NCI-H82 (cell line): ENCODE measurements at places on chromosomes 12 and 14.
A peak's percentile ranks its signal among the peaks of the same experiment; 100 is the strongest.

GRCh38 chr14:33282331-33283230, 343.9 kb downstream of the NPAS3 start:
- no peak for DNase-seq

DNA sequence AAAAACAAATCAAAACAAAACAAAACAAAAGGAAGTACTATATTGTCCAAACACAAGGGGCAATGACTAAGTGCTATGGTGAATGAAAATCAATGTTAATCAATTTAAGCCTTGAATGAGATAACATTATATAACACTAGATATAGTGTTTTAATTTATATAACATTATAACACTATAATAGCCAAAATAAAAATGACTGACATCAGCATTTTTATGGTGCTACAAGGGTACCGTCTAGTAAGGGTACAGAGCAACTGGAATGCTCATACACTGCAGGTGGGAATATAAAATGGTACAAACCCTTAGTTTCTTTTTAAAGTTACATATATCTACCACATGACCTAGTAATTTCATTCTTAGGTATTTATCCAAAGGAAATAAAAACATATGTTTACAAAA, 5.7 kb downstream of the NEDD8 start:
- DNase-seq: no peak

GRCh38 chr14:66752109-66752508, 244.2 kb downstream of the GPHN start:
- DNase-seq: no peak

- peak; percentile 99 for DNase-seq
These were observed 14.2 kb downstream of the SLC11A2 start for GRCh38 chr12:51011955-51012354.

GRCh38 chr12:45243963-45244362, 28.1 kb downstream of the ANO6 start:
- DNase-seq: no peak

- no peak for DNase-seq
These were observed 4.1 kb upstream of the WIF1 start for GRCh38 chr12:65125247-65125646.

DNA sequence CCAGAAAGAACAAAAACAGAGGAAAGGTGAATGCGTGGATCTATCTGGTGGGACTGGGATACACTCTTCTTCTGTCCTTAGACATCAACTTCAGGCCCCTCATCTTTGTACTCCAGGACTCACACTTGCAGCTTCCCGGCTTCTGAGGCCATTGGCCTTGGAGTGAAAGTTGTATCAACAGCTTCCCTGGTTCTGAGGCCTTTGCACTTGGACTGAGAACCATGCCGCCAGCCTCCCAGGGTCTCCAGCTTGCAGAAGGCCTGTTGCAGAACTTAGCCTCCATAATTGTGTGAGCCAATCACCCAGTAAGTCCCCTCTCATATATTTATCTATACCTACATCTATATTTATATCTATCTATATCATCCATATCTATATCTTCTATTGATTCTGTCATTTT, 218.4 kb downstream of the SOX5 start:
- no peak for DNase-seq

- no peak for DNase-seq
These were observed 44.5 kb upstream of the VPS33A start for GRCh38 chr12:122310626-122311333.

- DNase-seq: no peak
These were observed 798.0 kb upstream of the MGAT4C start for GRCh38 chr12:87054226-87054625.

DNA sequence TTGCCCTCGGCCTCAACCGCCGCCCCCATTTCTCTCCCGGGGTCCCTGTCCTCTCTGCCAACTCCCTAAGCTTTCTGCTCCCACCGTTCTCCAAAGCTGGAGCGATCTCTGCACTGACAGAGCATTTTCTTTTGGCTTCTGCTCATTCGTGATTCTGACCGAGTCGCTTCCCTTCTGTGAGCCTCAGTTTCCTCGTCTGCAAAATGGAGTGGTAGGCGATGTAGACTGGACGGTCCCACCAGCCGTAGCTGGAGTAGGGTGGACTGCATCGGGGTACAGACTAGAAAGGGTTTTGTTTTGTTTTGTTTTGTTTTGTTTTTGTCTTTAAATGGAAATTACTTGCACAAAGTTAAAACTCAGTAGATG, 2.4 kb downstream of the VSX2 start:
- no peak for DNase-seq

GRCh38 chr12:27535318-27535717, 11.3 kb downstream of the PPFIBP1 start:
- no peak for DNase-seq

- DNase-seq: peak; percentile 17
These were observed 122.2 kb downstream of the PIWIL1 start for GRCh38 chr12:130459916-130460315.

- DNase-seq: no peak
These were observed 398.7 kb downstream of the TMEM121 start for GRCh38 chr14:105924951-105925591.

- no peak for DNase-seq
These were observed 64.7 kb upstream of the GNPNAT1 start for GRCh38 chr14:52856139-52856538.

GRCh38 chr14:104001003-104001402, 58.7 kb upstream of the RD3L start:
- peak; percentile 30 for DNase-seq

- peak; percentile 26 for DNase-seq
These were observed 11.5 kb upstream of the C14orf93 start for GRCh38 chr14:23021434-23021833.

DNA sequence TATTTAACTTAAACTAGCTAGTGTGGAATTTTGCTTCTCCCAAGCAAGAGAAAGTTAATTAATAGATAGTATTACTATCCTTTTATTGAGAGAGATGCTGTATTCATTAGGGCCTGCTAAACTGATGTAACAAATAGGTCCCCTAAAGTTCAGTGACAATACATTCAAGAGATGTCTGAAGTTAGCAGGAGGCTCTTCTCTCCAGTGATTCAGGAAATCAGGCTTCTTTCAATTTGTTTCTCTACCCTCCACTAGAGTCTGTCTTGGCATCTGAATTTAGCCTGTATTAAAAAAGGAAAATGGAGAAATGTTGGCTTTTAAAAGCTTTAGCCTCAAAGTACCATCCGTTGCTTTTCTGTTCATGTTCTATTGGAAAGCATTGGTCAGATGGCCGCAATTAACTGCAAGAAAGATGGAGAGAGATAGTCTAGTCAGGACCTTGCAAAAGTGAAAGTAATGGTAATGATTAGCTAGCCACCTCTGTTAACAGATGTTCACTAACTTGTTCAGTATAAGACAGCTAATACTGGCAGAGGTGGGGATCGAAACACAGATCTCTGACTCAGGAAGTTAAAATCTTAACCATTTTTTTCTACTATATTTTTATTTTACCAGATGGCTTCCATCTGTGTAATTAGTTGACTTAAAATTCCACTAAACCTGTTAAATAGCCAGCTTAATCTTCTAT, 786.8 kb downstream of the TMTC2 start:
- peak; percentile 52 for DNase-seq

- no peak for DNase-seq
These were observed 476.5 kb downstream of the FOXG1 start for GRCh38 chr14:29242755-29243754.

- peak; percentile 56 for DNase-seq
These were observed 197.4 kb upstream of the PRMT8 start for GRCh38 chr12:3293446-3294161.

GRCh38 chr12:48110691-48111311, 4.9 kb upstream of the SENP1 start:
- no peak for DNase-seq

- peak; percentile 95 for DNase-seq
These were observed 333.8 kb downstream of the PDZRN4 start for GRCh38 chr12:41521872-41522379.

DNA sequence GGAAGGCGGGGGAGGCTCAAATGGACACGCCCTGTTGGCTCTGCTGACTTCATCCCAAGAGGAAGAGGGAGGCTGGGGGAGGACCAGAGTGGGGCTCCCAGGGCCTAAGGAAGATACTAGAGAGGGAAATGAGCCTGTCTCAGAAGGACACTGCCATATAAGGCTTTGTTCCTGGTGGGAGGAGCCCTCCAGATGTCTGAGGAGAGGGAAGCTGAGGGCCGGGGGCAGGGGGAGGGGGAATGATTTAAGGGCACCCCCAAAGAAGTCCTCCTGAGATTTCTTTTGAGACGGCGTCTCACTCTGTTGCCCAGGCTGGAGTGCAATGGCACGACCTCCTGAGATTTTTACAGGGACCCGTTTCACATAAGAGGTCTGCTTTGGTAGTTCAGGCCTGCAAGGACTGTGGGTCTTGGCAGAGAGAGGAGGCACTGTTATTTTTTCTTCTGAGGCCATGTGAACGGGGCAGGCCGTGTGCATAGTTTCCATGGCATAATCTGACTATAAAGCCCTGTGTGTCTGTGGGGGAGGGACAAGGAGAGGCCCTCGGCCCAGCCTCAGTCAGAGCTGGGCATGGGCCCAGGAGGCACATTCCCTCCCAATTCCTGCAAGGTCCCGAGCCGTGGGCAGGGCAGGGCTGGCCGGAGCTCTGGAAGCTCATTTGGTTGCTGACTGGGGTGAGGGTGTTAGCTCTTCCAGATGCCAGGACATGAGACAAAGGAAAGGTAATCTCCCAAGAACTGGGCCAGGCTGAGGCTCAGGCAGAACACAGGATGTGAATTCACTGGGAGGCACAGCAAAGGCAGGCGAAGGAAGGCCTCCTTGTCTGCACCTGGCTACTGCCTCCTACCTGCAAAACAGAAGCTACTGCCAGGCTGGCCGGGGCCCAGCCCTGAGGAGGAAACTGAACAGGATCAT, 22.2 kb upstream of the PLEKHG3 start:
- DNase-seq: peak; percentile 30

GRCh38 chr12:110822821-110823415, 23.9 kb upstream of the CCDC63 start:
- DNase-seq: no peak

GRCh38 chr14:61654026-61654425, 41.3 kb upstream of the HIF1A start:
- DNase-seq: no peak

GRCh38 chr12:13198876-13199275, 2.4 kb downstream of the EMP1 start:
- no peak for DNase-seq

DNA sequence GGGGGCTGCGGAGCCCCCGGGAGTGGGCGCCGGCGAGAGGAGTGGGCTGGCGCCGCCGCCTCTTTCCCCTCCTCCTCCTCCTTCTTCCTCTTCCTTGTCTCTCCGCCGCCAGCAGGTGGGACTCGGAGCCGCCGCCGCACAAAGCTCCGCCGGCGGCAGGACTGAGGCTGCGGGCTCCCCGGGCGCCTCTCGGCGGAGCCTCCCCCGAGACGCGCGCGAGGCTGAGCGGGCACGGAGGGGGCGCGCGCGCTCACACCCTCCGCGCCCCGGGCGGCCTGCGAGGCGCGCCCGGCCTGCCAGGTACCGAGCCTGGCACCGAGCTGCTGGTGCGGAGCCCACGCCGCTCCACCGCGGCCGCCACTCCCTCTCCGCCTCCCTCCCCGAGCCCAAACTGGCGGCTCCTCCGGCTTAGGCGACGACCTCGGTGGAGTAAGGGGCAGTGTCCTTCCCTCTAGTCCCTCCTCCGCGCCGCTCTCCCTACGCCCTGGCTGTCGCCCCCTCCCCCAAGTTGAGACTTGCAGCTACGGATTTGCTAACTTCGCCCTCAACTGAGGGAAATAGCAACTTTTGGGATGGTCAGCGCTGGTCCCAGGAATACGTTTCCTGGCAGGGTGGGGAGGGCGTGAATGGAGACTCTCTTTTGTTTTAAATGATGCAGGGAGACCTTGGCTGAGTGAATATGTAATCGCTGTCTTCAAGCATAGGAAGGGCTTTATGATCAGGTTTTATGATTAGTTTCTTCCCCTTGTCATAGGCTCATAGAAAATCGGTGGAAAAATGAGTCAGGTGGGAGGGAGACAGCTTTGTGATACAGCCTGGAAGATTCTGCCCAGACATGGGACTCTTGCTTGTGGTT, 199.5 kb upstream of the CAND1 start:
- peak; percentile 46 for DNase-seq
